Posterior vena cava (tissue), 2 donors: ENCODE measurements at places on chromosomes 6 and 20. TPM values are rescaled to one million over a fixed set of nuclear protein-coding genes. Genes with fewer than 3 reads are reported as not detected.

MAFB gene
- 34.7 TPM for total RNA-seq

LINC00237 gene
- total RNA-seq, result not detected

GTSF1L gene
- total RNA-seq, result not detected

TRERF1 gene
- 5.6 TPM for total RNA-seq

ASIP gene
- total RNA-seq, result not detected

UBD gene
- not detected for total RNA-seq

SLC35D3 gene
- total RNA-seq, result not detected

RRAGD gene
- total RNA-seq, result 31.3 TPM

MCUR1 gene
- 24.2 TPM for total RNA-seq

SUPT3H gene
- total RNA-seq, result 10.3 TPM

ACAT2 gene
- 11.0 TPM for total RNA-seq

GRIK2 gene
- total RNA-seq, result 1.7 TPM

DNA sequence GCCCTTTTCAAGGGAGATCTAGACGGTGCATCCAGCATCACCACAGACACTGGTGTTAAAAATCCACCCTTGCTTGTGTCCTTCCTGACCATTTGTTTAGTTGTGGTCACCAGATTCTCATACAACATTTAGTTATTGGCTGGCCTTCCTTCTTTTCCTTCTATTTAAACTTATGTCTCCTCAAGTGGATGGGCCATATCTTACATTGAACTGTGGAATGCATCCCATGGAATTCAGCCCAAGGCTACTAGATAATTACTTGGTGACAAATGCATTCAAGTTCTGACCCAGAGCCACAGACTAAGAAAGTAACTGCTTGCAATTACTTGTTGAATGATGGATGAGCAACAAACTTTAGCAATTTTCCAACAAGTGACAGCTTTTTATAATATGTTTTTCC is 198.9 kb upstream of the SSTR4 start:
- DNase-seq, result no peak

- no peak for DNase-seq
Observed at GRCh38 chr6:30130887-30131862, 4.8 kb upstream of the TRIM40 start.

- DNase-seq, result no peak
Observed at GRCh38 chr20:33606118-33606771, 55.9 kb upstream of the C20orf144 start.

- no peak for DNase-seq
Observed at GRCh38 chr6:28980137-28980851, 24.8 kb downstream of the ZNF311 start.

- peak; percentile 37 for DNase-seq
Observed at GRCh38 chr6:151069641-151070040, 170.1 kb upstream of the AKAP12 start.

GRCh38 chr20:60559462-60559861 is 601.2 kb downstream of the CDH26 start:
- no peak for DNase-seq

- DNase-seq, result no peak
Observed at GRCh38 chr20:11540558-11540957, 377.1 kb upstream of the BTBD3 start.

- no peak for DNase-seq
Observed at GRCh38 chr6:150806790-150807189, 58.7 kb upstream of the MTHFD1L start.

- no peak for DNase-seq
Observed at GRCh38 chr6:129184808-129185366, 301.9 kb downstream of the LAMA2 start.

GRCh38 chr20:5840411-5841002 is 90.3 kb downstream of the SHLD1 start:
- DNase-seq, result no peak

DNA sequence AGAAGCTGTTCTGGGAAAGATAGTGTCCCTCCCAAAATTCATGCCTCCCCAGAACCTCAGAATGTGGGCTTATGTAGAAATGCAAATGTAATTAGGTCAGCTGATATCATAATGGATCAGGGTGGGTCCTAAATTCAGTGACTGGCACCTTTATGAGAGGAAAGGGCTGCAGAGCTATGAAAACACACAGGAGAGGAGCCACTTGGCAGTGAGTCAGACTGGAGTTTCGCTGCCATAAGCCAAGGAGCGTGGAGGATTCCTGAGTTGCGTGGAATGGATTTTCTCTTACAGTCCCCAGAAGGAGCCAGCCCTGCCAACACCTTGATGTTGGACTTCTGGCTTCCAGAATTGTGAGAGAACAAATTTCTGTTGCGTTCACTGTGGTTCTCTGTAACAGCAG is 249.8 kb upstream of the PMEPA1 start:
- DNase-seq, result no peak

GRCh38 chr20:62668441-62669027 is 26.2 kb downstream of the SLCO4A1 start:
- DNase-seq, result no peak

DNA sequence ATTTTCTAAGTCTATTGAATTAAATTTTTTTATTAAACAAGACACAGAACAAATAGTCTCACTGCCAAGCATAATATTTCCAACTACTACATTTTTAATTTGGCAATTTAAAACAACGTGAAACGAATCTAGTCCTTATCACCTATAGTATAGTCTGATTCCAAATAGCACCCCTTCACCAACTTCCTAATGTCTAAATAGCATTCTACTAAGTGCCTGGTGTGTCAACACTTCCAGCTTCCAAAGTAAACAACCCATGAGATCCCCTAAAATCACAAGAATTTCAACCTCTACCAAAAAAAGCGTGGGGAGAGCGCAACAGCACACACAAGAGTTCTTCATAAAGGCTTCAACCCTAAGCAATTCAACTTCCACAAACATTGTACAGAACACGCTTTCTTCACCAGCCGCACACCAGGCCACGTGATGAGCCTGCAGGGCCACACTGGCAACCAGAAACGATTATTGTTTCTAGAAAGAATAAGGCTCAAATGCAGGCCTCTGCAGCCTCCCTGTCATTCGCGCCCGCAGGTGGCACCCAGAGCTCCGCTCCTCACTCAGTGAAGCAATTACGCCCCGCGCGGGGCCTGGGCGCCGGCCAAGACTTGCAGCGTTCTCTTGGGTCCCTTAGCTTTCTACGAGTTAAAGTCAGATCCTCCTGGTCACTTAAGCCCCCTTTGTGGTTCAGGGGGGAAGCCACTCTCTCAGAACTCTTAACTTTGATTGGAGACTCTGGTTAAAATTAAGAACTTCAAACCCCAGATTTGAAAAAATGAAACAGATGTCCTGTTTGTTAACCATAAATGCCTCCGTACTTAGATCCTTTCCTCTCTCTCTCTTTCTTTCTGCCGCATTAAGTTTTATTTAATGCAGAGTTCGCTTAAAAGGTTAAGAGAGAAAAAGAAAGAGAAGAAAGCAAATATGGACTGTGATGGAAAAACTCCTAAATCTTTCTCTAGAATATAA is 18.3 kb downstream of the SIM1 start:
- peak; percentile 72 for DNase-seq

- no peak for DNase-seq
Observed at GRCh38 chr6:134437376-134437775, 119.5 kb upstream of the SGK1 start.

- no peak for DNase-seq
Observed at GRCh38 chr6:111215131-111215530, 127.8 kb downstream of the SLC16A10 start.

GRCh38 chr20:64156136-64156885 is 7.9 kb upstream of the MYT1 start:
- no peak for DNase-seq

DNA sequence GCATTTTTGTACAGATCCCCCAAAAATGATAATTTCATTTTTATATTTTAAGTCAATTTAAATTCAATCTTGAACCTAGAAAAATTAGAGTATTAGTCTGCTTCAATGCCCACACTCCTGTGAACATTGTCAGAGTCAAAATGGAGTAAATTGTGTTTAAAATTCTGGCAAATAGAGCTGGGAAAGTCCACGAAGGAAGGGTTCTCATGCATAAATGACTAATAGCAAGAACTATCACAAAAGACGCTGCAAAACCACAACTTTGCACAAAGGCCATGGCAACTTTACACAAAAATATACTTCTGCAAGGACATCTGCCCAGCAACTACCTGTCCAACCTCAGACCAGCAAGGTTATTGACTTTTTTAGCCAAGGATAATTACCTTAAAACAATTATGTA is 203.2 kb upstream of the SMLR1 start:
- DNase-seq, result no peak

DNA sequence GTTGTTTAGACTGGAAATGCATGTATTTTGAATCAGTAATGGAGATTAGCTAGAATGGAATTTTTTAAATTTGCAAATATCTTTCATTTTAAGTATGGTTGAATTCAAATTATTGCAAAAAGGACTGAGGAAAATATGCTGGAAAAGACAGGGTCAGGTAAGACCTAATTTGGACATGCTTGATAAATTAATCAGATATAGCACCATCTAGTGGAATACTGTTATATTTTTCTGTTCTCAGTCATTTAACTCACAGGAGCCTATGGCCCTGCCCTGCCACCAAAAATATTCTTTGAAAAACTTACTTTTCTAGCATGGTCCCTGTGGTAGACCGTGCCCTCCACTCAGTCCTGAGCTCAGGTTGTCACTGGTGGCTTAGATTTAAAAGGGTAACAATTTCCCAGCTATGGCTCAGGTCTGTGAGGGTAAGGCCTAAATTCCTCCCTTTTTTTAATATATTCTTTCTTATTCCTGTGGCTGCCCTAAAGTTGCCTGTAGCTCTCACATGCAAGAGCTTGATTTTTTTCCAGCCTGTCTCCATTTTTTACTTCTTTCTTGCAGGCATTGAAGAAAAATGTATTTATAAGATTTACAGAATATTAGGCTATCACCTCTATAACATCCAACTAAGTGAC is 25.3 kb upstream of the KIAA1586 start:
- DNase-seq, result no peak

DNA sequence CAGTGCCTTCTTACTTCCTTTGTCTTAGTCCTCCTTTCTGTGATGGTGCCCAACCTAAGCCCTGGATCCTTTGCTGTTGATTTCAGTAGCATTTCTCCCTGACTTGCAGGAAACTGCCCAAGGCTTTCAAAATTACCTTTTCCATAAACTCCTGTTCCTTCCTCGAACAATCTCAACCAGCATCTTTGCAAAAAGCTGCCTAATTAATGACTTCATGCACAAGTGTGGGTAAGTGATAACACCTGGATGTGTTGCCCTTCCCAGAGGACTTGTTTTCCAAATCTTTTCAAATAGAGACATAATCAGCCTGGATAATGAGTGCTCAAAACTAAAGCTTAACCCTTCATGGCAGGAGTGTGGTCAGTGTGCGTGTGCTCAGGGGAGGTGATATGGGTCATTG is 118.0 kb downstream of the PCSK2 start:
- no peak for DNase-seq

GRCh38 chr6:20477485-20477884 is 56.8 kb upstream of the CDKAL1 start:
- DNase-seq, result no peak

DNA sequence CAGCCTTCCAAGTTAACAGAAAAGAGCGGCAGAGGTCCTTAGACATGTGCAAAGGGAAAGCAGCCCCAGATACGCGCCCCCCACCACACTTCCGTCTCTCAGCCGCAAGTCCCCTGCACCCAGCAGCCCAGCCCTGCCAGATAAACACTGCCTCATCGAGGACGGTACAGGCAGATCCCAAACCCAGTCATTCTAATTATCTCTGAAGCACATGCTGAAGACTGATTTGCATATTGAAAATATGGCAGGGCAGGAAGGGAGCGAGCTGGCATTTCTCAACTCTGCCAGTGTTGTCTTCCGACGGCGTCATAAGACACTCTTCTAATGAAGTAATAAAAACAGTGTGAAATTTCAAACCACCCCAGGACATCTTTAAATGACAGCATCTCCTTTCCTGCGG is 122.8 kb upstream of the CDH4 start:
- no peak for DNase-seq

GRCh38 chr6:169961772-169962561 is 210.5 kb downstream of the ERMARD start:
- peak; percentile 79 for DNase-seq

DNA sequence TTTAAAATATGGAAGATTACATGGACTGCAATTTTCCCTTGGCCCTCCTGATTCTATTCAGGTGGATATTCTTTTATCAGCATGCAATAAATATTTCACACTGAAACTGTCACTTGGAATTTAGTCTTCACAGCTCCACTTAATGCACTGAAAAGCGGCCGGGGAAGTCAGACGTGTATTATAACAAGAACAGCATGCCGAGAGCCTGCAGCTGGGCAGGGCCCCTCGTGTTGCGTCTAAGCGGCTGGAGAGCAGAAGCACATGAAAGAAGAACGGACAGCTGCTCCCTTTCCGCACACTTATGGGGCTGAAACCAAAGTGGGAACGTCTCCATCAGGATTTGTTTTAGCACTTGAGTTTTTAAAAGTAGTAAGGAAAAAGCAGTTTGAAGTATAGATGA is 57.2 kb downstream of the LYRM4 start:
- DNase-seq, result no peak

GRCh38 chr20:21159658-21160380 is 33.9 kb downstream of the KIZ start:
- DNase-seq, result no peak
